NCI-H2107 (cell line): ENCODE measurements at places on chromosomes 3 and 15.

- DNase-seq, result no peak
These were observed 160.2 kb upstream of the RASGRP1 start for GRCh38 chr15:38724827-38725226.

- DNase-seq, result no peak
These were observed at the start of gene OR5H6 for GRCh38 chr3:98263944-98264343. OR5H6 (plus strand) TSS chr3:98264244; CDS start chr3:98264333, 89 bp downstream.

DNA sequence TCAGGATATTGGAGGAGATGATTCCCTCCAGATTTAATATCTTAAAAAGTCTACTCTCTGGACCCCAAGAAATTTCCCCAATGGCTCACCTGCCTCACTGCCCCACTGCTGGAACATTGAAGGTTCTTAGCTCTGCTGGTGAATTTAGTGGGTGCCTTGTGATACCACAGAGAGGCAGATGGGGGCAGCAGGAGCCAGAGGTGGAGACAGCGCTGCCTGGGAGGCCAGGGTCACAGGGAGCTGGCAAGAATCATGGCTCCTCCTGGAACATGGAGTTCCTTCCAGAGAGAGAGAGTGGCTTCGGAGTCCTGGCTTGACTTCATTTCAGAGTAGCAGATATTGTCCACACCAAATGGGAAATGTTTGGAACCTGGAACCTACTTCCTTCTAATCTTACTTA is 263.5 kb upstream of the CFAP20DC start:
- no peak for DNase-seq

GRCh38 chr15:63481105-63481810 is 23.1 kb upstream of the USP3 start:
- DNase-seq, result no peak

- no peak for DNase-seq
These were observed 725.9 kb upstream of the NR2F2 start for GRCh38 chr15:95604634-95605036.

GRCh38 chr3:173976281-173976680 is 578.7 kb downstream of the NLGN1 start:
- no peak for DNase-seq

- DNase-seq, result no peak
These were observed 69.1 kb upstream of the MAGI1 start for GRCh38 chr3:66107855-66108254.

- no peak for DNase-seq
These were observed 12.6 kb downstream of the PLCL2 start for GRCh38 chr3:16897254-16897926.

DNA sequence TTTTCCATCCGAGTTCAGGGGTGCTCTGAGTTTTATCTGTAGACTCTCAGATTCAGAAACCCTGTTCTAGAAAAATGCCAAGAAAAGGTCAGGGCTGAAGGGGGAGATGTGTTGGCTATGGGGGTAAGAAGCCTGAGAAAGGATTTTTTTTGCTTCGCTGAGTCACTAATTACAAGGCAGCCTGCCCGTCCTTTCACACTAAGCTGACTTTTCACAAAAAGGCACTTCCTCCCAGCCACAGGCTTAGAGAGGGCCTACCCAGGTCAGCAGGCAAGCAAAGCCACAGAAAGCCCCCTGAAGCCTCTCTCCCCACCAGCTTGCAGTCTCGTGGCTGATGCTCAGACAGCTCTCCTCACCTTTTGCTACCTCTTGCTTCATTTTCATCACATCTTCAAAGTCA is 192.6 kb upstream of the PRICKLE2 start:
- DNase-seq, result no peak

DNA sequence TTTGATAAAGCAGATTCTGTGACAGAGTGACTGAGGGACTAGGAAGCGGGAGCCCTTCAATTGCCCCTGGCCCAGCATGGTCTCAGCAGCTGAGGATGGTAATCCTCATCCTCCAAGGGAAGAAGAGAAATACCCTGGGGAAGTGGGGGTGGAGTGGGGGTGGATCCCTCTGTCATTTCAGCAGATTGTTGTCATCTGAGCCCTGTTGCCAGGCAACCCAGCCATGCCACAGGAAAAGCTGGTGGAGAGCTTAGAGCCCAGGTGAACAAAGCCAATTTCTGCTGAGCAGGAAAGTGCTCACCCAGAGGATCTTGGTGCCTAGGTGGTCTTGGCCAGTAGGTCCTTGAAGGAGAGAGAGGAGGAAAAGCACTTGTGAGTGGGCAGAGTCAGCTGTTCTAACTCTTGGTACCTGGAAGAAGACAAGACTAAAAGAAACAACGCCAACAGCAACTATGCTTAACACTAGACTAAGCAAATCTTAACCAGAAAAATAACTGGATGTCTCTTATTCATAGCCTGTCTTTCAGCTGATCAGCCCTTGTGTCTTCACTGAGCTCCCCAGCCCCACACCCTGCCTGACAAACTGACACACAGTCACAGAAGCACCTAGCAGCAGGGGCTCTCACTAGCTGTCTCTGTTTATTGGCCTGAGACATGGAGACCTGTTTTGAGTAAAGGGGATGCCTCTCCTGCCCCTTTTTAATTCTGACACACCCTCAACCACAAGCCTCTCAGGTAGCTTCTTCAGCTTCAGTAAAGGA is 40.1 kb upstream of the DCLK3 start:
- DNase-seq, result no peak

DNA sequence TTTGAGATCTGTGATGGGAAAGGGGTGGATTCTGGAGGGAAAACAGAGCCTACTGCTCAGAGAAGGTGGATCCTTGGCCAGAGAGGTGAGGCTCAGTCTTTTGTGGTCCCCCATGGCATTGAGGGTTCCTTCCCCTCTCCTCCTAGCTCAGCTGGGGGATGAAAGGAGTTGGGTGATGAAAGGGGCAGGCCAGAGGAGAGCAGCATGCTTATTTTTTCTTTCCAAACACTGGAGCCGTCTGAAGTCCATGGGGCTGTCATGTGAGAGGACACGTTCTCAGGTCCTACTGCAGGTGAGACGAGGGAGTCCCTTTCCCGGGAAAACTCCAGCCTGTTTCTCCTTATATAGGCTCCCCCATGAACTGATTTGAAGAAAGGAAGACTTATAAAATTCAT is 71.4 kb downstream of the SCN5A start:
- no peak for DNase-seq

DNA sequence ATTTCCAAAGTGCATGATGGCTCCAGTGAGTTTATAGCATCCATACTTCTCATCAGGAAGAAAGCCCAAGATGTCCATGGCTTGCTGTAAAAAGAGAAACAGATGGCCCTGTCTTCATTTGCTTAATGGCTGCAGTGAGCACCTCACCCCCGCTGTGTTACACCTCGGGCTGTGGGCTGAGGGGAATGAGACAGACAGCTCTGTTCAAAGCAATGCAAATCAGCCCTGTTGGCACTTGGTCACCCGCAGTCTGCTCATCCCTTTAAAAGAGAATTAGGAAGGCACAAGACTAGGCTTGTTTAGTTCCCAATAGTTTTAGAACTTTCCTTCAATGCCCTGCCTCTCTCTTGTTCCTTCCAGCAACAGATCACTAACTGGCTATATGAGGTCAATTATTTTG is 25.2 kb downstream of the MYH15 start:
- no peak for DNase-seq

DNA sequence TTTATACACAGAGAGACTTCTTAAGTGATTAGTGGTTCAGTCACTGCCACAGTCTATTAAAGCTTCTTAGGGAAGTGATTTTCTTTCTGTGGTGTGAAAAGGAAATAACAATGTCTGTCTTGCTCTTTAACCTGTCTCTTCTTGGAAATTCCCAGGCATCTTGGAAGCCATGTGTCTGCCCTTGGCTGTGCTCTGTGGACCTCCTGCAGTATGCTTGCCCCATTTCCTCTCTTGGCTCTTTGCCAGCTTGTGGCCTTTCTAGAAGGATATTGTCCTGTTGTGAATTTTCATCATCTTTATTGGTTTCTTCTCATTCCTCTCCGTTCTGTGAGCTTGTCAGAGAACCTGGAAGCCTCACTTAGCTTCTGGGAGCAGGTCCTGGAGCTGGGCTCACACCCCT is 338.4 kb upstream of the C2CD4B start:
- no peak for DNase-seq

DNA sequence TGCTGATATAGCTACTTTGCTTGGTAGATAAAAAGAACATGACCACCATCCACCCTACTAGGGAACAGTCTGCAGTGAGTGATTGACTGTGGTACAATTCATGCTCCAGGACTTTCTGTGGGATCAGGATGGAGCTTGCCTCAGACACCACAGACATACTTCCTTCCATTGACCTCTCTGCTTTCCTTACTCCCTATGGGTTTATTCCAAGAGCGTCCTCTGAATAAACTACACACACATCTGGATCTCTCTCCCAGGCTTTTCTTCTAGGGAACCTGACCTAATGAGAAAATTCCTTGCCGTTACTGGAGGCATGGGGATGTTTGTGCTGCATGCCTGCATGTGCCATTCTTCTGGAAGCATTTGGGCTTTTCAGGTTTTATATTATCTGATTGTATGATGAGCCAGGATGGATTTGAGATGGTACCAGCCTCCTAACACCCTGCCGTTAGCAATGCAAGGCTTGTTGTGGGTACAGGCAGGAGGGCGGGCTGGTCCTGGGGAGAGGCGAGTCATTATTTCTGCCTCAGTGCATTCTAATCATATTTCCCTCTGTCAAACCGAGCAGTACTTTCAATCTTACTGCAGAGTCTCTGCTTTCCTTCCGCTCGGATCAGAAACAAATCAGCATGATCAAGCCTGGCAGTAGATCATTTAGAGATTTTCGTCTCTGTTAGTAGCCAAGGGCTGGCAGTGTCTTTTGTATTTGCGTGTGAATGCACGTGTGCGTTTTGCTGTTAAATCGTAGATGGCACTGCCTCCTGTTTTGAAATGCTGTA is 279.2 kb downstream of the PDCD6IP start:
- DNase-seq, result no peak

DNA sequence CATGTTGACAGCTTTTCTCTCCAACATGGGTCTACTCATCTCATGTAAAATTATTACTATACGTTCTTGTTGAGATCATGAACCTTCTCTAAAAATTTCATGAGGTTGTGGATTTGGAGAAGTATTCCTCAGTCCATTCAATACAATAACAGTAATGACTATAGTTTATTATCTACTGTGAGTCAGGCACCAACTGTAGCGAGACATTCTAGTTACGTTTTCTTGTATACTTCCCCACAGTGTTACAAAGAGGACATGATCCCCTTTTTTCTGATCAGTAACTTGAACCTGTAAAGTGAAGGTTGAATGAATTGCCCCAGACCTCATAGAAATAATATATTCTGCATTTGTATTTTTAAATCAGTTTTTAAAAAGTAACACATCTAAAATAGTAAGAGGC is 76.4 kb downstream of the AKAP13 start:
- DNase-seq, result no peak

DNA sequence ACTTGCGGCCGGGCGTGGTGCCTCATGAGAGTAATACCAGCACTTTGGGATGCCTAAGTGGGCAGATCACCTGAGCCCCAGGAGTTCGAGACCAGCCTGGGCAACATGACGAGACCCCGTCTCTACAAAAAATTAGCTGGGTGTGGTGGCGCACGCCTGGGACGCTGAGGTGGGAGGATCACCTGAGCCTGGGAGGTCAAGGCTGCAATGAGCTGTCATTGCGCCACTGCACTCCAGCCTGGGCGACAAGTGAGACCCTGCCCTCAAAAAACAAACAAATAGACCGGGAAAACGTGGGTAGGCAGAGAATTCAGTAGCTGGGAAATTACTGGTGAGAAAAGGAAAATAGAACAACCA is 667 bp downstream of the UMPS start:
- no peak for DNase-seq

DNA sequence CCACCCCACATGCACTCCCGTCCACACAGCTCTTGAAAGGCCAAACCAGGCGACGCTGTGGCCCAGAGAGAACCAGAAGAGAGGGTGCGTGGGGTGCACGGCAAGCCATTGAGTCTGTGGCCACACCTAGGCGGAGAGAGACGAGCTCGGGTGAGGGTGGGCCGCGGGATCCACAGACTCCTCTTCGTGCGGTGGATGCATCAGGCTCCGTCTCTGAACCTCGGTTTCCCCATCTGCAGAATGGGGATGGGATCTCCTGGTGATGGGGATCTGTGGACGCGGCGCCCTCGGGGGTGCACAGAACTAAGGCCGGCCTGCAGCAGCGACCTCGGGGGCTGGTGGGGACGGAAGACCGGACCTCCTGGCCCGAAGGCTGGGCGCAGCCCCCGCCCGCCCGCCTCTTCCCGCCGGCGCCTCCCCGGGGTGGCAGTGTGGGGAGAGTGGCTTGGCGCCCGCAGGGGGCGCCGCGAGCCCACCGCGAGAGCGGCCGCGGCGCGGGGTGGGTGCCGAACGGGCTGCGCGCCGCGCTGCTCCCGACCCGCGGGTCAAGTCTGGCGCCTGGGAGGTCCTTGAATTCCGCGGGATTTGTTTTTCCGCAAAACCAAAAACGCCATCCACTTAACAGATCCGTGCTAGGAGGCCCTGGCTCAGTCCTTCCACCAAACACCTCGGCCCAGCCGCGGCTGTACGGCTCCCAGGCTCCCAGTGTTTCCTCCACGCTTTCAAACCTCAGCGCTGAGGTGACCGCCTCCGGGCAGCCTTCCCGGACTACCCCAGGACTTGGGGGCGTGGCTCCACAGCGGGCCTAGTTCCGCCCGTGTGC is 13.2 kb upstream of the ADPGK start:
- no peak for DNase-seq

DNA sequence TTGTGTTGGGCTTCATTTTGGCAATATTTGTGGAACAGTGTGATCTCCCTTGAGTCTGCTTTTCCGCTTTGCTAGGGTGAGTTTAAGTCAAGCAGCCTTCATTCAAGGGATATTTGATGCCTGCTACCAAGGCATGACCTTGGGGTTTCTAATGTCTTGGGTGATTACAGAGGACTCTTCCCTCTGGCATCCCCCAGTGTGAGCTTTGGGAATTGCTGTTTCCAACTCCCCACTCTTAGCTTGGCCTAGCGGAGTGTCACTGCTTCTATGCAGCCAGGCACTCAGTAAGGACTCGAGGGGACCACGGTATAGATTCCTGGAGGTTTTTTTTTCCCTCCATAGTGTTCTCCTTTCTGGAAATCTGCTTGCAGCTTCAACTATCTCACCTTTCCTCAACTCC is 21.1 kb downstream of the GCNT3 start:
- no peak for DNase-seq

- no peak for DNase-seq
These were observed 89.3 kb downstream of the ALCAM start for GRCh38 chr3:105456017-105456416.

GRCh38 chr3:15450438-15451215 is 23.2 kb downstream of the EAF1 start:
- DNase-seq, result no peak

DNA sequence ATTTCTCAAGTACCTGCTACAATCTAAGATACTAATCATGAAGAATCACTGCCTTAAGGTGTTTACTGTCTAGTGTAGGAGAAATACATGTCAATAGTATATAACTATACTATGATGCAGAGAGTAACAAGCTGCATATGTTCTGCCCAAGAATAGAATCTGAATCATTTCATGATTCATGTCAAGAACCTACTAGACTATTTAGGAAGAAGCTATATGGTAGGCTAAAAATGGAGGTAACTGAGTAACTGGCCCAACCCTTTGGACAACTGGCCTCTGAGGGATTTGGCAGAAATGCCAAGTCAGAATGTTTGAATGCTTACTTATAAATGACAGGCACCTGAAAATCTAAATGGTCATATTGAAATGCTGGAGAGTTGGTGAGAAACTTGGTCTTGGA is 59.9 kb upstream of the DGKG start:
- no peak for DNase-seq
